ENCODE measurements at places on chromosomes 5 and 9. TPM values are rescaled to one million over a fixed set of nuclear protein-coding genes. Genes with fewer than 3 reads are reported as not detected.

CYSRT1 gene
- 0.90 TPM for total RNA-seq

DNA sequence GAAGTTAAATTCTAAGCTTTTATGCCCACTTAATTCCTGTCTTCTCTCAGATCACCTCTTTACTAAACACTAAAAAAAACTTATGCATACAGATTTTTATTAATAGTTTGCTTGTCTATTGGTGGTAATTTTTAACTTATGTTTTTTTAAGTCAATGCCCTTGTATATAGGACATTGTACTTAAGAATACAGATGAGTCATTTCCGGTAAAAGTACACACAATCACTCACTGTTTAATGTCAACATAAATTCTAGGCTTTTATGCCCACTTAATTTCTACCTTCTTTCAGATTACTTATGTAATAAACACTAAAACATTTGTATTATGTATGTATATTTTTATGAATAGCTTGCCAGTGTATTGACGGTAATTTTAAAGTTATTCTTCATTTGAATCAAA lies 872.8 kb upstream of the CDH9 start:
- no peak overlapping the region for H3K4me3 ChIP-seq
- H3K36me3 ChIP-seq = no peaks in the 10 kb centered on the region
- DNase-seq = no peak
- no peaks in the 10 kb centered on the region for H3K4me1 ChIP-seq
- no peak overlapping the region for H3K27ac ChIP-seq

DNA sequence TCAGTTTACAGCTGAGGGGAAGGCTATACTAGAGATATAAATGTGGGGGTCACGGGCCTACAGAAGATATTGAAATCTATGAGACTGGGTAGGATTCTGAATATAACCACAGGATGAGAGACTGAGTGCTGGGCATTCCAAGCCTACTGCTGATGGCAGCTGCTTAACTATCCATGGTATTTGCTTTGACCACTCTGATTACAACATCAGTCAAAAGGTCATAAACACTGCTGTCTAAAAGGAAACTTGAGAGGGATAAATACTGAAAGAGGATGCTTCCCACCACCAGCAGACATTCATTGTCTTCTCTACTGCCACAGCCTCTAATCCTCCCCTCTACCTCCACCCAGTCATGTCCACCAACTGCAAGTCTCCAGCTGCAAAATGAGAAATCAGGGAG lies 3.8 kb downstream of the ZNF622 start:
- no peak overlapping the region for H3K4me3 ChIP-seq
- DNase-seq = no peak
- peaks cover 53% of the 10 kb centered on the region for H3K4me1 ChIP-seq

DNA sequence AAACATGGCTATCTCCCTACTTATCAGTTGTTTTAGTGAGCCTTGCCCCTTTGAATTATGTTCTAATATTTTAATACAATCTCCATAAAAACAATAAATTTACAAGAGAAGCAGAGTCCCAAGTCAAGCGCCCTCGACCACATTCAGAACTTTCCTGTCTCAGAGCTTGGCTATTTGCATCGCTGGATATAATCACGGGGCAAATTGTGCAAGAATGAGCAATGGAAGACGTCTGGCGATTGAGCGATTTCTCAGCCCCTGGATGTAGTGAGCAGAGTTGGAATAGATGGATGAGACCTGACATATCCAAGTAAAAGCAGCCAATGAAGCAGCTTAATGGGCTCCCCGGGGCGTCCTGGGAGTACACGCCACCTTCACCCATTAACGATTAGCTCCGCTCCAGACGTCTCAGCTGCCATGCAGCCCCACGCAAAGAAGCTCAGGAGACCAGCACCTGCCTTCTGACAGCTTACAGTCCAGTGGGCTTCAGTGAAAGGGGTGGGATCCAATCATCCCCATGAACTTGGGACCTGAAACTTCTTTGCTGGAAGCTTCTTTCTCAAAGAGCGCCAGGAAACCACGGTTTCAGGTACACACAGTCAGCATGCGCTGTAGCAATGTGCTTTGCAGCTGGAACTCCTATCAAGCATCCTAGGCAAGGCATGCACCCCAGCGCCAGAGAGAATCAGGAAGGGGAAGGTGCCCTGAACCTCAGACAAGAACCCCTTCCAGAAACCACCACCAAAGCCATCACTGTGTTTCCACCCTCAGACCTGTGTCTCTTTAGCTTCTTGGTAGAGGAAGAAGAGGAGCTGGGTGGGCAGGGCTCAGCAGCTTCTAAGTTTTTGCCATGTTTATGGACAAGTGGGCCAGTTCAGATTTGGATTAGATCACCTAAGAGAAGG lies 92.0 kb upstream of the IRX4 start:
- no peaks in the 10 kb centered on the region for H3K4me1 ChIP-seq
- no peaks in the 10 kb centered on the region for H3K36me3 ChIP-seq
- H3K27me3 ChIP-seq = no peaks in the 10 kb centered on the region
- DNase-seq = no peak

FGF18 gene
- 0.18 TPM for total RNA-seq

DNA sequence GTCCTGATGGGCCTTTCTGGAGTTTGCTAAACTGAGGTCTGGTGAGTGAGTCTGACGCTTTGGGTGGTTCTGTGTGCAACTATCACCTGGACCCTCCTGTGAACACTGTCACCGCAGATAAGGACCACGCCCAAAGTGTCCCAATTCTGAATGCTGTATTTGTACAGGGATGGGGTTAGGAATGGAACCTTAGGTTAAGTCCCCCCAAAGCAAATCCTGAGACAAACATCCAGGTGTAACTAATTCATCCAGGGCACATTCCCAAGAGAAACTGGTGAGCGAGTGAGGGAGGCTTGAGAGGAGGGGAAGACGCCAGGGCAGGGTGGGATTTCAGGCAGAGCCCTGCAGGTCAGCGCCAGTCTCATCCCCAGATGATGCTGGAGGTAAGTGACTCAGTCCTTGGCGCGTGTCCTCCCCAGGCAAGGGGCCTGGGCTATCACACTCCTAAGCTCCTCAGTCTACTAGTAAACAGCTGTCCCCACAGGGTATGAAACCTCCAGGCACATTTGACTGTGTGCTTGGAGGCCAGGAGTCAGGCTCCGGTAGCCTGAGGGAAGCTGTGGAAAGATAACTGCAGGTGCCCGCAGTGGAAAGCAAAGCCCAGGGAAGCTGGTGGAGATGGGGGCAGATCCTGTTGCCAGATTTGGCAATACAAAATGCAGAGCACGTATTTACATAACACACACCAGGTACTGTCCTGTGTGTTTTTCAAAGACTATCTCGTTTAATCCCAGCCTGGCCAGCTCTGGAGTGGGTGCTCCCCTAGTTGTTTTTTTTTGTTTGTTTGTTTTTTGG lies 66.7 kb downstream of the IL6ST start:
- H3K4me1 ChIP-seq = no peaks in the 10 kb centered on the region
- no peaks in the 10 kb centered on the region for H3K36me3 ChIP-seq
- H3K27ac ChIP-seq = no peak overlapping the region
- no peak overlapping the region for H3K4me3 ChIP-seq
- no peaks in the 10 kb centered on the region for H3K27me3 ChIP-seq

- H3K4me1 ChIP-seq = no peaks in the 10 kb centered on the region
- no peak overlapping the region for H3K27ac ChIP-seq
- DNase-seq = no peak
Measured at GRCh38 chr5:136228136-136228757, 35.3 kb upstream of the SMIM32 start.

GRCh38 chr5:9716838-9717281 lies 86.7 kb upstream of the TAS2R1 start:
- H3K4me1 ChIP-seq = no peaks in the 10 kb centered on the region
- no peaks in the 10 kb centered on the region for H3K36me3 ChIP-seq
- no peaks in the 10 kb centered on the region for H3K27me3 ChIP-seq
- no peak for DNase-seq
- H3K27ac ChIP-seq = no peak overlapping the region
- H3K4me3 ChIP-seq = no peak overlapping the region

DNA sequence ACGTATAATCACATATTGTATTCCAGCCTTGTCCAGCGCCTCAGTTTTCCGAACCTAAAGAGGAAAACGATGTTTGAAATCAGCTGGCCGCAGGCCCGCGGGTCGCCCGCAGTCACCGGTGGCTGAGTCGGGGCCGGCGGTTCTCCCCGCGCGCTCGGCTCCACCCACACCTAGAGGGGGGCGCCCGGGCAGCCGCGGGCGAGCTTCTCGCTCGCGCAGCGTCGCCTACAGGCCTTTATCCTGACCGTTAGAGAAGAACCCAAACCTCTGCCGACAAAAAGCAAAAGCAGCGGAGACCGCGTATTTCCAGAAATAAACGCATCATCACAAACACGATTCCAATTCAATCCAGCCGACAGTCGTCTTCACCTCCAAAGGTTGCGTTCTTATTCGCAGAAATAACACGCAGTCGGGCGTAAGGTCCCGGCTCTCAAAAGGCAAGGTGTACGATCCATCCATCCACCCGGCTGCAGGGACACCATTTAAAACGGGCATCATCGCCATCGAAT lies 725 bp upstream of the NIPBL start:
- peak overlapping the region; percentile 60 for H3K4me3 ChIP-seq
- peak; percentile 83 for DNase-seq
- no peaks in the 10 kb centered on the region for H3K27me3 ChIP-seq
- H3K36me3 ChIP-seq = no peaks in the 10 kb centered on the region

All from adrenal gland (tissue), 19 donors.